GM23248 (cell line): ENCODE measurements at places on chromosomes 2 and 18.

- H3K36me3 ChIP-seq: no peaks in the 10 kb centered on the region
- no peak for DNase-seq
- H3K4me1 ChIP-seq: peaks cover 20% of the 10 kb centered on the region
- no peaks in the 10 kb centered on the region for H3K27me3 ChIP-seq
Observed at GRCh38 chr2:54271843-54272627, 16.0 kb upstream of the TSPYL6 start.

- H3K4me3 ChIP-seq: no peak overlapping the region
- no peak overlapping the region for H3K27ac ChIP-seq
- no peak for DNase-seq
- H3K4me1 ChIP-seq: peaks cover 12% of the 10 kb centered on the region
- no peaks in the 10 kb centered on the region for H3K36me3 ChIP-seq
Observed at GRCh38 chr2:226136739-226137138, 662.9 kb downstream of the IRS1 start.

- peaks cover 87% of the 10 kb centered on the region for H3K36me3 ChIP-seq
- H3K4me1 ChIP-seq: peaks cover 17% of the 10 kb centered on the region
- H3K4me3 ChIP-seq: no peak overlapping the region
- H3K27ac ChIP-seq: peak overlapping the region; percentile 42
Observed at GRCh38 chr2:189082376-189082975, 97.1 kb downstream of the COL5A2 start.

GRCh38 chr18:24271381-24272228, 126.0 kb downstream of the OSBPL1A start:
- peak overlapping the region; percentile 47 for H3K27ac ChIP-seq
- peak overlapping the region; percentile 92 for H3K4me3 ChIP-seq
- no peaks in the 10 kb centered on the region for H3K36me3 ChIP-seq
- peak; percentile 85 for DNase-seq
- no peaks in the 10 kb centered on the region for H3K27me3 ChIP-seq

- H3K27me3 ChIP-seq: no peaks in the 10 kb centered on the region
- H3K27ac ChIP-seq: peak overlapping the region; percentile 98
- no peak overlapping the region; the same call in 1 of the 2 replicates for H3K4me3 ChIP-seq
- peaks cover 33% of the 10 kb centered on the region for H3K4me1 ChIP-seq
- peak; percentile 73 for DNase-seq
- H3K36me3 ChIP-seq: no peaks in the 10 kb centered on the region
Observed at GRCh38 chr2:227407591-227408151, 19.9 kb upstream of the SCYGR1 start.

- no peaks in the 10 kb centered on the region for H3K36me3 ChIP-seq
- no peaks in the 10 kb centered on the region for H3K27me3 ChIP-seq
- no peak overlapping the region for H3K4me3 ChIP-seq
- no peak for DNase-seq
- no peak overlapping the region for H3K27ac ChIP-seq
Observed at GRCh38 chr2:11435036-11435435, 30.9 kb downstream of the E2F6 start.

DNA sequence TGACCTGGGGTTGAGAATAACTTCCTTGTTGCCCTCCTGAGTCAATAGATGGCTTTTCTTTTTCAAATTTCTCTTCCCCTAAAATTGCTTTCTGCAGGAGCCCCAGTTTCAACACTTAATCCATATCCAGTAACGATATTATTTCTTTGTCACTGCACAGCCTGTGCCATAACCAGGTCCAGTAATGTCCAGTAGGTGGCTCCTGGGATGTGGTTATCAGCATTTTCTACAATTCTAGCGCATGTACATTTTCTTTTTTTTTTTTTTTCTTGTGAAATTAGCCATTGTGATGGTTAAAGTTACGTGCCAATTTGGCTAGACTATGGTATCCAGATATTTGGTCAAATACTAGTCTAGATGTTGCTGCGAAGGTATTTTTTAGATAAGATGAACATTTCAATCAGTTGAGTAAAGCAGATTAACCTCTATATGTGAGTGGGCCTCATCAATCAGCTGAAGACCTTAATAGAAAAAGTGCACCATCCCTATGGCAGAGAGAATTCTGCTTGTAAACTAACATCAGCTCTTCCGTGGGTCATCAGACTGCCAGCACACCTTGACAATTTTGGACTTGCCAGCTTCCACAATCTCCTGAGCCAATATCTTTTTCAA, 72.9 kb upstream of the SCG2 start:
- no peak overlapping the region for H3K27ac ChIP-seq
- DNase-seq: peak; percentile 41
- no peaks in the 10 kb centered on the region for H3K36me3 ChIP-seq
- no peak overlapping the region for H3K4me3 ChIP-seq
- no peaks in the 10 kb centered on the region for H3K4me1 ChIP-seq
- H3K27me3 ChIP-seq: no peaks in the 10 kb centered on the region

DNA sequence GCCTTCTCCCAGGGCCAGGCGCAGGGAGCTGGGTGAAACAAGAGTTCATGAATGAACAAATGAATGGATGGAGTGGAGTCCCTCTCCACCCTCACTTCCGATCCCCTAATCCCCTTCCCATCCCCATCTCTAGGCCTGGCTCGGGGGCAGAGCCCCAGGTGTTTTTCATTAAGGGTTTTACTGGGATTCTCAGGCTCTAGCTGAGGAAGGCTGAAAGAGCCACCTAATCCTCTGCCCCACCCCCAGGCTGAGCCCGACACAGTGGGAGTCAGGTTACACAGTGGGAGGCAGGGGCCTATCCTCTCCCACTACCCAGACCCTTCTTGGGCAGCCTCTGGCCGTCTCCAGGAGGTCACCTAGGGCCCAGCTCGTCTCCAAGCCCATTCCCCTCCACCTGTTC, 36.1 kb downstream of the SDC1 start:
- H3K4me1 ChIP-seq: peaks cover 7% of the 10 kb centered on the region
- H3K27ac ChIP-seq: no peak overlapping the region
- no peak for DNase-seq
- H3K4me3 ChIP-seq: no peak overlapping the region
- H3K27me3 ChIP-seq: no peaks in the 10 kb centered on the region

DNA sequence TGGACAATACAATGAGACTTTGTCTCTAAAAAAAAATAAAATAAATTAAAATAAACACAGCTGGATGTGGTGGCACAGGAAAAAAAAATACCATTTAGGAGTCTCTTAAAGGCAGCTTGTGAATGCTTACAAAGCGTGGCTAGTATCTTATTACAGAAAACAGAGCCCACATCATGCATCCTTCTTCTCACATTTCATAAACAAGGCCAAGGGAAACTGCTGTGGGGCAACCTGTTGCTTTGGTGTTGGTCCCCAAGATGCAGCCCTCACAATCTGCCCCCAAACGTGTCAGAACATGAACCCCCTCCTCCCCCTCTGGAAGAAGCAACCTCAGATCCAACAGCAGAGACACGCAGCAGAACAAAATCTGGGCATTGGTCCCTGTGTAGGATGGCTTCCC, 2.6 kb downstream of the SLC14A1 start:
- no peak overlapping the region for H3K4me3 ChIP-seq
- peaks cover 25% of the 10 kb centered on the region for H3K4me1 ChIP-seq
- H3K27me3 ChIP-seq: no peaks in the 10 kb centered on the region
- no peak for DNase-seq
- no peak overlapping the region for H3K27ac ChIP-seq
- no peaks in the 10 kb centered on the region for H3K36me3 ChIP-seq

DNA sequence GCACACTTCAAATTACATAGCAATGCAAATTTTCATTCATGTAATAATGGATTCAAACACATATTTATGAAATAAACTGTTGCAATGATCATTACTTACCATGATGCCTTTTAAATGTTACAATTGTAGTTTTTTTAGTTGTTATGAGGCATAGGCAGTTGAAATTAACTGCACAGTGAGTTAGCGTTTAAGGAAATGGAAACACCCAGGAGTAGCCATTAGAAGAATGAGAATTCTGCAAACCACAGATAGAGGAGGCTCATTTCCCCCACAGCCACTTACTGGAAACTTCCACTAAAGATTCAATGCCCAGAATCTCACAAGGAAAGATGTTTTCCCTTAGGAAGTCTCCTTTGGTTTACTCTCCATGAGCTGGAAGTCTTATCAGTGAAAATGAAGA, 8.4 kb downstream of the ARL4C start:
- no peak overlapping the region for H3K27ac ChIP-seq
- no peaks in the 10 kb centered on the region for H3K27me3 ChIP-seq
- DNase-seq: no peak

DNA sequence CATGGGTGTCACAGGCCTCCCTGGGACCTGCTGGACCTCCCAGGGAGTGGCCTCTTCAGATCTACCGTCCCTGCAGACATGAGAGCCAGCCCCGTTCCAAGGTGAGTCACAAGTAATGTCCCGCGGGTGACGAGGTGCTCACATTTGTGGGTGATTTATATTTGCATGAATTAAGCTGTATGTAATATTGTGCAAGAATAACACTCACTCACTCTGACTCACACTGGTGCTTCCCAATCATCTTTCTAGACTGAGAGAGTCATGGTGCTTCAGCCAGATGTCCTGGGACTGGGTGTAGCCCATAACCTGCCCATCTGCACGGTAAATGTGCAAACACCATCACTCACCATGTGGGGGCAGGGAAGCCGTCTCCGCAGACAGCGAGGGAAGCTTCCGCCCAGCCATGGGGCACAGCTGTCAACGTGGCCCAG, 347.5 kb upstream of the SALL3 start:
- no peaks in the 10 kb centered on the region for H3K36me3 ChIP-seq
- no peak overlapping the region for H3K27ac ChIP-seq
- peak; percentile 14 for DNase-seq
- no peak overlapping the region for H3K4me3 ChIP-seq
- H3K27me3 ChIP-seq: no peaks in the 10 kb centered on the region

DNA sequence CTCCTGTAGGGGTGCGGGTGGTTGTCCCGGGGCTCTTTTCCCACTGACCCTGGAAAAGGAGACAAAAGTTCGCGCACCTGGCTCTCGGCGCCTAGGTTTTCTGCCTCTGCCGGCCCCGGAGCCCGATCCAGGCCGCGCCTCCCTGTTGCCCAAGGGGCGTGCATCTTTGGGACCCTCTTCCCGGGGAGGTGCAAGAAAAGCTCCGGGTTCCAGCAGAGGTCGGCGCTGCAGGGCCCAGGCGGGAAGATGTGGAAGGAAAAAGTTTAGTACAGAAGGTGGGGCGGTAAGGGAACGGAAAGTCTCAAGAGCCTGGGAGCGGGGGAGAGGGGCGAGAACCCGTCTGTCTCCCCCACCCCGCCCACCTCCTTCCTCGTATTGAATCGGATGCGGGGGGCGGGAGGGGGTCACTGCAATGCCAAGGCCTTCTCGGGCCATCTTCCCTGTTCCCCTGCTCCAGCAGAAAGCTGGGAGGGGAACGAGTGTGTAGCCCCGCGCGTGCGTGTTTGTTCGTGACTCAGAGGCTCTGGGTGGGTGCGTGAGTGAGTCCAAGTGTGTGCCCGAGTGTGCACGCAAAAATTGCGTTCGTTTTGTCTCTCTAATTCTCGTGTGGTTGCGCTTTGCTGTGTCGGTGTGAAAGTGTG, 6.3 kb upstream of the EN1 start:
- 0 out of 2 replicates have a peak, but pooled peaks cover 4% of the 10 kb centered on the region for H3K4me1 ChIP-seq
- H3K27me3 ChIP-seq: peaks cover 18% of the 10 kb centered on the region
- no peak overlapping the region for H3K27ac ChIP-seq
- DNase-seq: no peak
- no peak overlapping the region for H3K4me3 ChIP-seq

DNA sequence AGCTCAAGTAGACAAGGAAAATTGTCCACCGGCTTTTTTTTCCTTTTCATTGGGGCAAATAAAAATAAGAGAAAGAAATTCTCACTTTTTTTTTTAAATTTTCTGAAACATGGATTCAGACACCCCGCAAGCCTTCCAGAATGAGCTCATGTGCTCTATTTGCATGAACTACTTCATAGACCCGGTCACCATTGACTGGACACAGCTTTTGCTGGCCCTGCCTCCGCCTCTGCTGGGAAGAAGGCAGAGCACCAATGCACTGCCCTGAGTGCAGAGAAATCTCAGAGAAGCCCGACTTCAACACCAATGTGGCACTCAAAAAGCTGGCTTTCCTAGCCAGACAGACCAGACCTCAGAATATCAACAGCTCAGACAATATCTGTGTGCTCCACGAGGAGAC, 30.2 kb upstream of the TRIM43B start:
- no peaks in the 10 kb centered on the region for H3K36me3 ChIP-seq
- H3K4me1 ChIP-seq: no peaks in the 10 kb centered on the region
- H3K4me3 ChIP-seq: no peak overlapping the region
- DNase-seq: no peak

DNA sequence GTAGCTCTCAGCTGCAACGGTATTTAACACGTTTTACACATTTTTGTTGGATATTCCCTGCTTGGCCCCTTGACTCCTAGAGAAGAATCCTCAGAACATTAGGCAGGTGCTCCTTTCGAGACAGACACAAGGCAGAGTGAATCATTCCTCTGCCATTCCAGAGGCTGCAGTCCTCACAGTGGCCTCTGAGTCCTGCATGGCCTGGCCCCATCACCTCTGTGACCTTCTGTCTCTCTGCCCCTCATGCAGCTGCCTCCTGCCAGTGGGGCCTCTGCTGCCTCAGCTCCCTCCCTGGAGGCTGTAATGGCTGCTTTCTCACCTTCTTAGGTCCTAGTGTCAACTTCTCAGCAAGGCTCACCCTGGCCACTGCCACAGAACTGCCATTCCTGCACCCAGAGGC, 101.3 kb downstream of the PTPRM start:
- no peaks in the 10 kb centered on the region for H3K4me1 ChIP-seq
- H3K36me3 ChIP-seq: no peaks in the 10 kb centered on the region
- DNase-seq: no peak
- H3K4me3 ChIP-seq: no peak overlapping the region
- H3K27me3 ChIP-seq: no peaks in the 10 kb centered on the region
- H3K27ac ChIP-seq: no peak overlapping the region

DNA sequence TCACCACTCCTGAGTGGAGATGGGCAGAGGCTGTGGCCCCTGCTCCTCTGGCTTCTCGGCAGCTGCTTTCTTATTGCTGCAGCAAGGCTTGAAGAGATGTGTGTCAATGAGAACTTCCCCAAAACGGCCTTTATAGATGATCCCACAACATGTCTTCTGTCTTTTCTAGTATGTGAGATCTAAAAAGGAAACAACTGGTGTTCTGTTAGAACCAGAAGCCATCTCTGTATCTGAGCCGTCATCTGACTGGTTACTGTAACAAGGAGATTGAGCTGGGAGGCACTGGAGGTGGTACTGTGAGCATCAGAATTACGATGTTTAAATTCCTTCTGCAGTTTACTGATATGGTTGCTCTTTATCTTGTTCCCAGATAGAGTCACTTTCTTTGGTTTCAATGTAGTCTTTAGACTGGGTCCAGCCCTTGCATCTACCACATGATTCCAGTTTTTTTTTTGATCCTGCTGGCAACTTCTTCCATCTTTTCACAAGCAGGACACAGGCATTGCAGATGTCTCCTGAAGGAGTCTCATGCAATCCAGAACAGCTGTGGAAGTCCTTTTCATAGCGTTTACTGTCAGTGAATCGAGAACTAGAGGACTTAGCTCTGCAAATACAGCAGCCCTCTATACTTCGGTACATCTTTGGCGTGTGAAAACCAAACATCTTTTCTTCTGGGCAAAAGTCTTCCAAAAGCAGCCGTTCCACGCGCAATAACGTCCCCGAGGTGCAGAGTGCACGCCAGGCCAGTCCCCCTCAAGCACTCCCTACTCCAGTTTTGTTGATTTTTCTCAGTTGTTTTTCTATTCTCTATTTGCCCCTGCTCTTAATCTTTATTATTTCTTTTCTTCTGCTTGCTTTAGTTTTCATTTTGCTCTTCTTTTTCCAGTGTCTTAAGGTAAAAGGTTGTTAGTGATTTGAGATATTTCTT, 29.7 kb downstream of the TAF4B start:
- no peaks in the 10 kb centered on the region for H3K4me1 ChIP-seq
- H3K4me3 ChIP-seq: peak overlapping the region; percentile 18; the same call in 1 of the 2 replicates
- no peak for DNase-seq
- H3K36me3 ChIP-seq: no peaks in the 10 kb centered on the region
- no peak overlapping the region for H3K27ac ChIP-seq

- H3K4me3 ChIP-seq: peak within 1 kb of the TSS; percentile 85
- no peaks in the 10 kb centered on the region for H3K27me3 ChIP-seq
- peaks cover 17% of the 10 kb centered on the region; the same call in 1 of the 2 replicates for H3K4me1 ChIP-seq
- peak; percentile 75 for DNase-seq
- no peaks in the 10 kb centered on the region for H3K36me3 ChIP-seq
Observed at GRCh38 chr2:225041851-225042799, at the start of gene DOCK10. TSS of gene DOCK10 (minus strand) at chr2:225042468. CDS start at chr2:225042374, 94 bp downstream.
